ENCODE measurements at places on chromosomes 3 and 15.

- no peak for DNase-seq
Observed at GRCh38 chr3:135148398-135149020, 353.4 kb downstream of the EPHB1 start.

DNA sequence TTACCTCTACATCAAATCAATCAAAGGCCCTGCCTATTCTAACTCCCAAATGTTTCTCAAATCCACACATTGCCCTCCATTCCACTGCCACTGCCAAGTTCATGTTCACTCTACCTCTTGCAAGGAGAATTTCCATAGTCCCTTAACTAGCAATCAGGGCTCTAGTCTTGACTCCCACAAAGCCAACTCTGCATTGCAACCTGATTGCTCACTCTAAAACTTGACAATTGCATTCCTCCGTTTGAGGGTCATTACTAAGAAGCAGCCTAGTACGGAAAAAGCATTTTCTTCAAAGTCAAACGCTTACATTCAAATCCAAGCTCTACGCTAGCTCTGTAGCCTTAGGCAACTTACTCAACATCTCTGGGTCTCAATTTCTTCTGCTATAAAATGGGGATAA is 1.2 kb downstream of the CPA3 start:
- no peak for DNase-seq

DNA sequence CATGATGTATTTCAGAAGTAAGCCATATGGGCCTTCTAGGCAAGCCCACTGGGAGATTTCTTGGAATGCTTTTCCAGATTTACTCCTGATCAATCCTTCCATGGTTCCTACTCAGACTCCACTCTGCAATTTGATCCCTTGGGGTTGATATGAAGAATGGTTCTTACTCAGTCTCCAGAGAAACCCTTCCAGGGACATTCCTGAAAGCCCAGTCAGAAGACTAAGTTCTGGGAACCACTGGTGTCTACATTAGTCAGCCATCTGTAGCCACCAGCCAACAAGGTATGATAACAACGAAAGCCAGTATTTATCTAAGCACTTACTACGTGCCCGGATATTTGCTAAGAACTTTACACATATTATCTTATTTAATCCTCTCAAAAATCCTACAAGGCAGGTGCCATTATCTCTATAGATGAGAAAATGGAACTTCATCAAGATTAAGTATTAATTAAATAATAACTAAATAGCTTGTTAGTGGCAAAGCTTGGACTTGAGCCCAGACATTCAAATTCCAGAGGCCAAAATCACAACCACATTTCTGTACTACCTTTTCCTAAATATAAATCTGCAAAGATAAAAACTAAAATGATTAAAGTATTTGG is 32.7 kb downstream of the ZNF385D start:
- no peak for DNase-seq

DNA sequence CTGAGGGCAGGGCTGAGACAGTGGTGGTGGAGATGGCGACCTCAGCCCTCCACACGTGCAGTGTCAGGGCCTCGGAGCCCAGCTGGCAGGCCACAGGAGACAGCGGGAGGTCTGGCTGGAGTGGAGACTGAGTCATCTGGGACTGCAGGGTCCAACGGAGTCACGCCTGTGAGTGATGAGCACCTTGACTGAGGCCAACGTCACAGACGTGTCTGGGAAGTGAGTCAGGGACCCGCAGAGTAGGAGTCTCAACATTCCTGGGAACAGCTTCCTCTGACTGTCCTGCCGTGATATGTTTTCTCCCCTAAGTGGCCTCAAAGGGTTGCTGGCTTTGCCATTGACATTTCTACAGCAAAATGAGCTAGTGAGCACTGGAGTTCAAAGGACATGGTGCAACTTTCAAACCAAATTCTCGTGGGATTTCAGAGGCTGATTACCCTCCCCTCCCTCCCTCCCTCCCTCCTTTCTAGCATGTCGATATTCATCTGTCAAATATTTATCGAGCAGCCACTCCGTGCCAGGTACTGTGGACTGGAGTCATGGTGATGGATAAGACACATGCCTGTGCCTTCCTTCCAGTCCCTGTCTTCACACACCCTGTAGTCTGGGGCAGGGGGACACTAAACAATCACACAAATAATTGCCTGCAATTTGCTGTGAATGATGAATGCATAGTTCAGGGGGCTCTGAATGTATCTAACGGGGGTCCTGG is 53.3 kb upstream of the AMOTL2 start:
- no peak for DNase-seq

- no peak for DNase-seq
Observed at GRCh38 chr3:4904811-4905695, 74.2 kb upstream of the BHLHE40 start.

- no peak for DNase-seq
Observed at GRCh38 chr15:62377736-62378480, 212.8 kb upstream of the C2CD4B start.

DNA sequence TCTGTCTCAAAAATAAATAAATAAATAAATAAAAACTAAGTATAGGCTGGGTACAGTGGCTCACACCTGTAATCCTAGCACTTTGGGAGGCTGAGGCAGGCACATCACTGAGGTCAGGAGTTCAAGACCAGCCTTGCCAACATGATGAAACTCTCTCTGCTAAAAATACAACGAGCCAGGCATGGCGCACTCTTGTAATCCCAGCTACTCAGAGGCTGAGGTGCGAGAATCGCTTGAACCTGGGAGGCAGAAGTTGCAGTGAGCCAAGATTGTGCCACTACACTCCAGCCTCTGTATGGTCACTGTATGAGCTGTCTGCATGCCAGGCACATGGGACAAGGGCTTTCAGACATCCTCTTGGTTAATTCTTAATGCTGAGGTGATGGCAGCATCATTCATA is 28.7 kb downstream of the TIPIN start:
- DNase-seq, result no peak

DNA sequence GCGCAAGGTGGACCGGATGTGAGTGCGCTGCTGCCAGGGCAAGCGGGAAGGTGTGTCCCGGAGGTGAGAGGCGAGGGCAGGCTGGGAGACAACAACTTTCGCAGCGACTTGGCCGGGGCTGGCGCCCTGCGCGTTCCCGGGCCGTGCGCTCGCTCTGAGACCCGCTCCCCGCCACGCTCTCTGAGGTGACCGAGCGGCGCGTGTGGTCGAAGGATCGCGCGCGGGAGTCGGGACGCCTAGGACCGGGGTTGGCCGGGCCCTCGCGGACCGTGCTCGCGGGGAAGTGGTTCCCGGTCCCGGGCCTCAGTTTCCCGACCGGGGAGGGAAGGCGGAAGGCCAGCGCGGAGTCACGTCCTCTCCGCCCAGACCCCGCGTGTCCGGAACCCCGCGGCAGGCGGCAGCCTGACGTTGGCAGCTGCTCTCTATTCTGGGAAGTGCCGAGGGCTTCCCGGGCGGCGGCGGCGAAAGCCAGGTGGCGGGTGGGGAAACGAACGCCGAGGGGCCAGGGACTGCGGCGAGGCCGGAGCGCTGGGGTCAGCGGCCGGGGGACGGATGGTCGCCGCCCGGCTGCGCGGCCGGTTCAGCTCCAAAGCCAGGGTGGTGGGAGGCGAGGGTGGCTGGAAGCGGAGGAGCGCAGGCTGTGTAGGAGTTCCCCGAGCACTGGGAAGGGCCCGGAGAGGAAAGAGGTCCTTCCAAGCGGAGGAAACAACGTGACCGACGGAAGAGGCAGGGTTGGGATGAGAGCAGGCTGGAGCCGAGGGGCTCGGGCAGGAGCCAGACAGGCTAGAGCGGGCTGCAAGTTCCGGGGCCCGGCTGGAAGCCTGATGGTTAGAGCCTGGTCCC is 1.0 kb upstream of the IGF2BP2 start:
- no peak for DNase-seq

GRCh38 chr3:111692593-111693552 is 97.7 kb upstream of the ZBED2 start:
- DNase-seq, result no peak

GRCh38 chr15:92676561-92676960 is 21.0 kb upstream of the FAM174B start:
- no peak for DNase-seq

DNA sequence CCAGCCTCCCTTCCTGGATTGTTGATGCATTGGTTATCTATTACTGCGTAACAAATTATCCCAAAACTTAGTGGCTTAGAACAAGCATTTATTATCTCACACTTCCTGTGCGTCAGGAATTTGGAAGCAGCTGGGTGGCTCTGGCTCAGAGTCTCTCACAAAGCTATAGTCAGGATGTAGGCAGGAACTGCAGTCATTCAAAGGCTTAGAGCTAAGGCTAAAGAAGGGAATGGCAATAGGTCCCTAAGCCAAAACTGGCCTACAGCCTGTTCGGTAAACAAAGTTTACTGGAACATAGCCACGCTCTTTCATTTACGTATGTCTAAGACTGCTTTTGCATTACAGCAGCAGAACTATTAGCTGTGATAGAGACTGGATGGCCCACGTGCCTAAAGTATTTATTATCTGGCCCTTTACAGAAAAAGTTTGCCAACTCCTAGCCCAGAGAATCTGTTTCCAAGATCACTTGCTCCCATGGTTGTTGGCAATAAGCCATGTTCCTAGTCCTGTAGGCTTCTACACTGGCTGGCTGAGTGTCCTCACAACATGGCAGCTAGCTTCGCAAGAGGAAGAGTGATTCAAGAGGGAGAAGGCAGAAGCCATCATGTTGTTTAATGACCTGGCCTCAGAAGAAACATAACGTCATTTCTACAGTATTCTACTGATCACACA is 132.4 kb downstream of the SNRK start:
- no peak for DNase-seq
